ENCODE measurements at places on chromosomes 13 and 19.

DNA sequence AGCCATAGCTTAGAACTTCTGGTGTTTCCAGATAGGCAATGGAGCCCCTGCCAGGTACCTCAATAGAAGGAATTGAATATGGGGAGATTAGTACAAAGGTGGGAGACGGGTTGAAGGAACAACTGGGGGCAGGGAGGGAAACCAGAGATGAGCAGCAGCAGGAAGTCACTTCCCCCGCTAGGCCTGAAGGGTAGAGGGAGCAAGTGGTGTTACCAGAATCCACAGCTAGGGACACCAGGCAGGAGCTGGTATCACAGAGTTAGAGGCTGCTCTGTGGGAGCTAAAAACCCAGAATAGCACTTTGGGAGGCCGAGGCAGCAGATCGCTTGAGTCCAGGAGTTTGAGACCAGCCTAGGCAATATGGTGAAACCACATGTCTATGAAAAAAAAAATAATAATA is 15.3 kb upstream of the HNRNPUL1 start:
- DNase-seq = no peak

DNA sequence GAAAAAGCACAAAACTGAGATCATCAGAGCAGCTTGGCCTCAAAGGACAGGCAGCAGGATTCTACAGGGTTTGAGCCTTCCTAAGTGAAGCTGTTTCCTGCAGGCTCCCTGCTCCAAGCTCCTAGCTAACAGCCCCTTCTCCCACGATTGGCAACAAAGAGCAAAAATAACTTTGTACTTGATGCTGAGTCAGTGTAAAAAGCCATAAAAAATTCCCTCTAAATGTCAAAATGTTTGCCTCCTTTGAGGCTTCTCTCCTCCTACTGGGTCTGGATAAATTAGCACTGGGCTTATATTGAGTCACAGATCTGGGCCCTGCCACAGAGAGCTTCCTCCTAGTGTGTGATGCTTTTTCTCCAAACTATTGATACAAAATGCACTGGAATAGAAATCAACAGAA is 153.3 kb downstream of the TNFRSF19 start:
- DNase-seq = no peak

DNA sequence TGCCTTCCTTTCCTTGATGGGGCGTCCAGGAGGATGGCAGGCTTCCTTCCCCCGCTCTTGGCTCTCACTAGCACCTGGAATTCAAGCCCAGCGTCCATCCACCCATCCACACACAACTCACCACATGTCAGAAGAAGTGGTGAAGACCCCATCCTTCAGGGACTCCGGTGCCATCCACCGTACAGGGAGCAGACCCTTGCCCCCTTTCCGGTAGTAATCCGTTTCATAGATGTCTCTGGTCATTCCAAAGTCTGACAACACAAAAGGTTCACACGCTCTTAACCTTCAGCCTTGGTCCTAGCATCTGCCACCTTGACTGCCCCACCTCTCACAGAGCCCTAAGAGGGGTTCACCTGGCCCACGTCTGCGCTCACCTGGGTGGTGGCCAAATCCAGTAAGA is 51.0 kb downstream of the ZNF557 start:
- DNase-seq = no peak

DNA sequence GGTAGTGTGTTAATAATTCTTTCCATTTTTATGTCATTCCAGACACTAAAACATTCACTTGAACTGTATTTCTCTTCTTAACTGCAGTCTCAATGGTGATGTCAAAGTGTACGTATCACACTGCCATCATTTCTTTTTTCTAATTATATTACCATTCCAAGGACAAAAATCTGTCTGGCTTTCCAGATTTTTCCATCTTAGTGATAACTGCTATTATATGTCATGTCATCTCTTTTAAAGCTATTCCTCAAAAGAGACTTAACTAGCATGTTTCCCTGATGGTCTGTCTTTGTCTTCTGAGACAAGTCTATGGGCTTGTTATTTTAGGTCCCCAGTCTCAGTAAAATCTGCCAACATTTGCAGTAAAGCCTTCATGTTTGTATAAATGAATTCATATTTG is 1207.1 kb downstream of the PCDH17 start:
- DNase-seq = no peak

DNA sequence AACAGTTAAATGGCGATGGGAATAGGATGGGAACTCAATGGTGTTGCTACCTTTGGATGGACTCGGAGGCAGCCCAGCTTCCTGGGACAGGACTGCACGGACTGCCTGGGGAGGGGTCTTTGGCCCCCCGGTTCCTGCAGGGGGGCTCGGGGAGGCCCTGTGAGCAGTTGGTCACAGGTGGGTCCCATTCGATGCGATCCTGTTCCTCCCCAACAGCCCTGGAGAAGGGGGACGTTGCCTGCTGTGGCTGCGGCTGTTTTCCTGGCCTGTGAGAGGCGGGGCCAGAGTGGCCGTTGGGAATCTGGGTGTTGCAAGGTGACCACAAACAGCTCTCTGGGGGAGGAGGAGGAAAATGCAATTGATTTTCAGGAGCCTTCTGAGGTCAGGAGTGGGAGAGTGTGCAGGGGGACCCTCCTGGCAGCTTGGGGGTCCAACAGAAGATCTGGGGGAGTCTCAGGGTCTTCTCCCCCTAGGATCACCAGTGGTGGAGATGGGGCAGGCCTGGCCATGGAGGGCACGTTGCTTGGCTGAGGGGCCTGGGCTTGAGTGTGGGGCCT is 1.9 kb upstream of the PLPPR3 start:
- DNase-seq = peak; percentile 21

- no peak for DNase-seq
These were observed 38.3 kb downstream of the TMED1 start for GRCh38 chr19:10797541-10798256.

- DNase-seq = no peak
These were observed 77.9 kb upstream of the TEX29 start for GRCh38 chr13:111242585-111242984.

DNA sequence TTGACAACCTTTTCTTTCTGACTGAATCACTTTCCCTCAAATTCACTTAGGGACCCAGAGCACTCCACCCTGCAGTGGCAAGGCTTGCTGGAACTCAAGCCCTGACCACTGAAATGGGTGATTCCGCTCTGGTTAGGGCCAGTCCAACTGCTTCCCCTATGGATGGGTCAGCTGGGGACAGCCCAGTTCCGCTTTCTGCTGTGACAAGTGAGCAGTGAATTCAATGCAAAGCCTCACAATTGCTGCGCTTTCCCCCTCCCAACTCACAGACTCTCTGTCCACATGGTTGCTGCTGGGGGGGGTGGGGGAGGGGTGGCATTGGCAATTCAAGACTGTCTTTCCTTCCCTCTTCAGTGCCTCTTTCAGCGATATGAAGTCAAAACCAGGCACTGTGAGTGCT is 18.7 kb downstream of the CD70 start:
- no peak for DNase-seq

GRCh38 chr13:28140433-28141125 is 2.2 kb downstream of the PAN3 start:
- DNase-seq = no peak

- DNase-seq = no peak
These were observed 10.2 kb downstream of the OXGR1 start for GRCh38 chr13:96984051-96984508.

DNA sequence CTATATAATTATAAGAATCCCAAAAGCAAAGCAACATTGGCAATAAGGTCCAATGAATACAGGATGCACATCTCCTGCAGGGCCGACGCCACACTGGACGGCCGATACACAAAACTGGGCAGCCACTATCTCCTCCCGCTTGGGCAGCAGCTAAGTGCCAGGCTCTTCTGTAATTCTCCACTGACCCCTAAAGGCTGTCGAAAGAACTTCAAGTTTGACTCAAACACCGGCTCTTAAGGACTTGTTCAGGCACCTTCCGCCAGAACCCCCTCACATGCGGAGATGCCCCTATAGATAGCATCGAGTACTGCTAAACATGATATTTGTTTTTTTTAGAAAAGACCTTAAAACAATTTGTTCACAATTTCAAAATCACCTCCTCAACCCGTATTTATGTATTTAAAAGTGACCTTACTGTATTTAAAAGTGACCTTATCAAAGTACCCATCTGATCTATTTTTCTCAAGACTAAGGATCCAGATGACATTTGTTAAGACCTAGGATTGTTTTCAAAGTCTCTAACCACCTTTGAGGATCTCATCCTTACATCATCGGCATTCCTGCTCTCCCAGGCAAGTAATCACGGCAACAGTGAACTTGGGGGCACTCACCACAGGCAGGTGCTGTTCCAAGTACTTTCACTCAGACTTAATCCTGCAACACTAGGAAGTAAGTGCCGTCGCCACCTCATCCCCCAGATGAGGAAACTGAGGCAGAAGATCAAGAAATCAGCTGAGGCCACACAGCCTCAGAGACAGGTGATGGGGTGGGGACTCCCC is 77.8 kb downstream of the TUBGCP3 start:
- DNase-seq = peak; percentile 44

DNA sequence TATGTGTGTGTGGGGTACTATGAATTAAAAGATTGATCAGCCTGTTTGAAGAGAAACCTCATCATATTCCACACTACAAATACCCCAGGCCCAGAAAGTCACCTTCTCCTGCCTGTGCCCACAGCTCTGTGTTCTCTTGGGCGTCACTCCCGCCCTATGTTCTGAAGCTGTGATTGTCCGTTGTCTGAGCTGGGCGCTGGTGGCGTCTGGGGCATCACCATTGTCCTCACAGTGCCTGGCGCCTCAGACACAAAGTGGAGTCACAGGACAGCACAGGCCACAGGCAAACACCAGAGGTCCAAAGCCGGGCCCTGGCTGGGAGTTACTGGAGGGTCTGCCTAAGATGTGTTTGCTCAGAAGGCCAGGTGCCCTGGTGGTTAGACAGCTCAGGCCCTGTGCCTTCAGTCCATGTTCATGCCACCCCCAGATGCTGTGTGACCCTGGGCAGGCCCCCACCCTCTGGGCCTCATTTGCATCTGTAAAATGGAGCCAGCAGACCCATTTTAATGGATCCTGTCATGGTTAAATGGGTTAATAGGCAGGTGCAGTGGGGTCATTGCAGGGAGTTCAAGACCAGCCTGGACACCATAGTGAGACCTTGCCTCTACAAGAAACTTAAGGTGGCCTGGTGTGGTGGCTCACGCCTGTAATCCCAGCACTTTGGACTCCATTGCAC is 34.5 kb downstream of the DNM2 start:
- DNase-seq = no peak

- no peak for DNase-seq
These were observed 87.6 kb downstream of the MUC16 start for GRCh38 chr19:8922591-8922990.

- peak; percentile 48 for DNase-seq
These were observed 36.1 kb downstream of the ACTN4 start for GRCh38 chr19:38683393-38684077.

- DNase-seq = no peak
These were observed 1.6 kb upstream of the C19orf38 start for GRCh38 chr19:10846500-10847202.

GRCh38 chr19:50601407-50602088 is 33.3 kb upstream of the LRRC4B start:
- no peak for DNase-seq

DNA sequence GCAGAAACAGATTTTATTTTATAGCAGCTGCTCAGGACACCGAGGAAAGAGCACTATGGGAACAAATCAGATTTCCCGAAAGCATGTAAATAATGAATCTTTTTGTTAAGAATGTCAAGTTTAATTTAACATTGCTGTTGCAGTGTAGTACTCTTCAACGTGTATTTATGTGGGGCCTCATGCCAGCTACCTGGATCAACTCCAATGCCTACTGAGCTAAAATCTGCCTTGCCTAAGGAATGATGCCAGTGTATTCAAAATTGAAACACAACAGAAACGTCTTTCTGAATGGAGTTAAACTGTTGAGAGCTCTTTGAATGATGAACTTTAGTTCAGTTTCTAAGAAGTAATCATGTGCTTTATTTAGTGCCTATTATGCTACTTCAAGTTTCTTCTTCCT is 1379.8 kb upstream of the ATXN8OS start:
- DNase-seq = no peak

GRCh38 chr19:15431396-15432017 is 12.7 kb upstream of the AKAP8L start:
- no peak for DNase-seq

DNA sequence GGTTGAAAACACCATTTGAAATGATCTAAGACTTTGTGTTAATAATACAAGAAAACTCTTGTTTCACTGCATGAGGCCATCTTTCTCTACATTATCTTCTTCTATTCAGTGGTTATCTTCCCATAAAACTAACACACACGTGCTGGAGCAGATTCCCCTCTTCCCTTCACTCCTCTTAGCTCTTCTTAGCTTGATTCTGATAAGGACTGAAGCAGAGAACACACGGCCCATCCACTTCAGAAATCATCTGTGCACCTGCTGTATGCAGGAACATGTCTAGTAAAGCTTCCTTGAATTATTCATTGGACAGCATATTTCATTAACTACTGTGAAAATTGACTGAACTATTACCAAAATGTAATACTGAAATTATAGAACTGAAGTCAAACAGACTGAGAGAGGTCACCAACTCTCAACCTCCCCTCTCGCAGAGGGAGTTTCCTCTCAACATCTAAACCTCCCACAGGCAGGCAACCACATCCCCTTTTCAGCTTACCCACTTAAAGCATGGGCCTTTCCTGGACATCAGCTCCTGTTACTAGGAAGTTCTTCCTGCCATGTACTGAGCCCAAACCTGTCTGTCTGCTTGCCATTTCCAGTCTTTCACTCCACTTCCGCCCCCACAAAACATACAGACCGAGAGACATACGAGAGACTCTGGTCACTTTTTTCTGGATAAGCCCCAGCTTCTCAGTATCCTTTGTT is 113.9 kb downstream of the CRYL1 start:
- DNase-seq = no peak

DNA sequence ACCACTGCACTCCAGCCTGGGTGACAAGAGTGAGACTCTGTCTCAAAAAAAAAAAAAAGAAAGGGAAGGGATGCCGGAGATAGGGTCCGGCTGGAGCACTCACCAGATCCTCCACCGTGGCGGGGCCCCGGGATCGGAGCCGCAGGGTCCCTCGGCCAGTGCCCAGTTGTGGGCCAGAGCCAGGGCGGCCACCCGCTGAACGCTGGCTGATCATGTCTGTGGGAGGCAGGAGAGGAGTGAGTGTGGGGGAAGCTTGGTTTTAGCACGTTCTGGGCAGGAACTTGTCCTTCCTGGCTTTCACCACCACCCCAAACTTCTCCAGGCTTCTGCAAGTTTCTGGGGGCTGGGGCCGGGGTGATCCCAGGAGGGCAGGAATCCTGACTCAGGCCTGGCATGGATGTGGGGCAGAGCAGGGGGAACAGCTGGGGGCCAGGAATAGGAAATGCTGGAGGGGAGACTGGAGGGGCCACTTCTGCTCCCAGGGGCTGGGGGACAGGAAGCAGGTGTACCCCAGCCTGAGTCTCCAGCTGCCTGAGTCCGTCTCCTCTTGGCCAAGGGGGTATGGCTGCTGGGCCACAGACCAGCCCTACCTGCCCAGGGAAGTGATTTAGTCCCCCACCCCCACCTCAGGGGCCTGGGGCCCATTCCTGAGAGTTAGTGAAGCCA is 4.3 kb upstream of the PTGER1 start:
- no peak for DNase-seq

DNA sequence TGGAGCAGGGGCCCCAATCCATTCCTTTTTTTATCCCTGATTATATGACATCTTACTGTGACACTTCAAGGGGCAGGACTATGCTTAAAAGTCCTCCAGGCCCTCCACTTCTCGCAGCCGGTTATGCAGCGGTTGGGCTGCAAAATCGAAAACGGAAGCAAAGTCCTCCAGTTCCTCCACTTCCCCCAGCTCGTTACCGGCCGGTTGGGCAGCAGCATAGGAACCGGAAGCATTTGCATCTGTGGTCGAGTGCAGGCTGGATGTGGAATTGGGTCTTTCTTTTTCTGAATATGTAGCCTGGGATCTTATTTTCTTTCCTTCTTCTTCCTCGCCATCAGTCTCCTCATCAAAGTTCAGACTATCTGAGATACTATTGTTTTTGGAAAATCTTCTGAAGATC is 46.1 kb downstream of the OXGR1 start:
- no peak for DNase-seq

- DNase-seq = no peak
These were observed 67.5 kb upstream of the DOCK9 start for GRCh38 chr13:99045396-99045795.

All from right hindlimb (tissue), 1 donor.